ENCODE measurements at places on chromosomes 16 and 17.

- no peak for DNase-seq
Measured at GRCh38 chr17:12398441-12399051, 267.1 kb upstream of the MYOCD start.

- no peak for DNase-seq
Measured at GRCh38 chr16:74601126-74601871, 5.6 kb downstream of the GLG1 start.

GRCh38 chr17:40224718-40225550 is 5.8 kb downstream of the WIPF2 start:
- no peak for DNase-seq

DNA sequence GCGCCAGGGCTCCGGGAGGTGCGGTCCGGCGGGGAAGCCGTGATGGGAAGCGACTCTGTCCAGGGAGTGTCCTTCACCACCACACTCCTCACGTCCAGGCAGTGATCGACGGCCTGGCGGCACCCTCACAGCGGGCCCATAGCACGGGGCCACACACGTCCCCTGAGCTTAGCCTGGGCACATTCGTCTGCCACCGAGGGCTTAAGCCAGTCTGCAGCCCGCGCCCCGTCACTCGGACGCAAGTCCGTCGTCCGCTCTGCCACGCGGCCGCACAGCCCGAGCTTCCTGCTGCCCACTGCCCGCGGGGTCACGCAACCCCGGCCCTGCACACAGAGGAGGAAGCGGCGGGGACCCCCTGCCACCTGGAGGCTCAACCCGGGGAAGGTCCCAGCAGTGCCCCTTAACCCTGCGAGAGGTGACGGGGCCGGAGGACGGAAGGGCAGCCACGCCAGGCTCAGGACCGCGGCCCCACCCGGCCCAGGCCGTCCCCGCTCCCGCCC is 3.0 kb upstream of the TBX2 start:
- no peak for DNase-seq

GRCh38 chr16:68365167-68365817 is 54.5 kb downstream of the PRMT7 start:
- DNase-seq = no peak

DNA sequence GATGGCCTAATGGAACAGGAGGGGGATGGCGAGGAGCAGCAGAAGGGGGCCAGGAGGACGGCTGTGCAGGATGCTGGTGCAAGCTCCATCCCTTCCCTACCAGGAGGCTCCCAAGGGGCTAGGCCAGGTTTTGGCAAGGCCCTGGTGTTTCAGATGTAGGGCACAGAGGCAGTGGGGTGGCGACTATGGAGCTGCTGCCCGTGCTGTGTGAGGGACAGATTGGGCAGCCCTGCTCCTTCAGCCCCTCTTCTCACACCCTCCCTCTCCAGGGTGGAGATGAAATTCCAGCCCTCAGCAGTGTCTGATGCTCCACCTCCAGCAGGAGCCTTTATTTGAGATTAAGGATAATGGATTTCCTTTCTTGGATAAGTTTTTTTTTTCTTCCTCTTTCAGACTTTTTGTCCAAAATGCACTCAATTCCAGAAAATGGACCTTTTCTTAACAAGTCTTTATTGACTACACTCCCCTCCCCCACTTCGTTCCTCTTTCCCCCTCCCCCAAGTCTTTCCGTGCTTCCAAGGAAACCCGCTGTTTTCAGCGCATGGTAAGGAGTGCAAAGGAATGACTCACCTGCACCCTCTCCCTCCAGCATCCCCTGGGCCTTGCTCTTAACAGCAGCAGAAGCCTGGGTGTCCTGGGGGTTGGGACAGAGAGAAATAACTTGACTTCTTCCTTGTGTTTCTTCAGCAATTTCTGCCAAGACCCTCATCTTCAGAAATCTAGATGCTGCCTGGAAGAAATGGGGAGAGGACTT is 95.2 kb downstream of the CCDC182 start:
- no peak for DNase-seq

GRCh38 chr17:73717690-73718089 is 73.4 kb upstream of the SDK2 start:
- DNase-seq = no peak

DNA sequence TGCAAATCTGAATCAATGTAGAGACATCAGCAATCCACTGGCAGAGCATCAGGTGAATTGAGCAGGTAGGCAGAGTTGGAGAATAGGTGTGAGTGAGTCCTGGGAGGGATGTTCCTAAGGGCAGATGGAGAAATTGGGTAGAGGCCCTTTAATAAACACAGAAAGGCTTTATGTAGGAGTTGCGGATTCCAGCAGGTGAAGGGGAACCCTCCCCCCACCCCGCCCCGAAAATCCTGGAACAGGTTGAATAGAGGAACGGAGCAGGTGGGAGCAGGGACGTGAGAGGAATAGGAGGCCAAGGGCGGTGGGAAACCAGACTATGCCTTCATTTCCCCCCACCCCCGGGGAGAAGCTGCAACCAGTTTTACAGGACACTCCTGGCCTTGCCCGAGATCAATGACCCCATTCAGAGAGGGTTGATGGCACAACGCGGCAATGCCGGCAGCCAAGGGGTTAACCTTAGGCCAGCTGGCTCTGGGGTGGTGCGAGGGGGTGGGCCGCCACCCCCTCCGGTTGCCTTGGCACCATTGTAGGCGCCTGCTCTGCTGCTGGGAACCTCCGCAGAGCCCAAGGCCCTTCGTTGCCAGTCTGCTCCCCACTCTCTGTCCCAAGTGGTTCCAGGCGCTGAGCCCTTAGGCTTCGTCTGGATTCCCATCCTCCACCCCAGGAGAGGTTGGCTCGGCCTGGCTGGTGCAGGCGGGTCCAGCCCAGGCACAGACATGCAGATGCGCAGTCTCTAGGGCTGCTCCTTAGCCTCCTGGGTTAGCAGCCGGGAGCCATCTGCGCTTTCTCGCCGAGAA is 814 bp upstream of the RUNDC3A start:
- no peak for DNase-seq

DNA sequence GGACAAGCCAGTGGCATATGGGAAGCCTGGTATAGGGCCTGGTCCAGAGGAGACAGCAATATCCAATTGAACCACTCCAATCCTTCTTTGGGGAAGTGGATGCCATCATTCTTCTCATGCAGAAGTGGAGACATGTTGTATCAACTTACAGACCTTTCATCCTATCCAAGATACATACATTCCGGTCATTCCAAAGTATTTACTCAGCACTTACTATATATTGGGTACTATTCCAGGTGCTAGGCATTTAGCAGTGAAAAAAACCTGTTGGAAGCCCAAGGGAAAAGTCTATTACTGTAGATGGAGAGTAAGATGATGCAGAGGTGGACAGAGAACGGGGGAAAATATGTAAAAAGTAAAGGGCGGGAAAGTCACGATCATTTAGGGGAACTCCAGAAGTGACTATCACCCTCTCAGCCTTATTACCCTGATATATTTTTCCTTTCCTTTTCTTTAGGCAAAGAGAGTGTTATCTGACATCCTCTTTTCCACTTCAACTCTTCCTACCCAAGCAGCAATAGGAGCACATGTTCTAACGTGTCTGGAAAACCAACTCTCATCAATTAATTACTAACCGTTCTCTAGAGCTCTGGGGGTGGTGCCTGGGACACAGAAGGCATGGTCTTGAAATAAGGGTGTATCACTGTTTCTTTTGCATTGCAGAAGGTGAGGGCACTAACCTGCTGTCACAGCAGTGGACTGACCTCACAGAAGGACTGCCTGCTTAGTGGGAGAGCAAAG is 210.1 kb upstream of the MAF start:
- DNase-seq = no peak

GRCh38 chr17:40699371-40699770 is 4.2 kb downstream of the KRT24 start:
- no peak for DNase-seq

- DNase-seq = no peak
Measured at GRCh38 chr17:5410594-5411272, 8.7 kb downstream of the NUP88 start.

DNA sequence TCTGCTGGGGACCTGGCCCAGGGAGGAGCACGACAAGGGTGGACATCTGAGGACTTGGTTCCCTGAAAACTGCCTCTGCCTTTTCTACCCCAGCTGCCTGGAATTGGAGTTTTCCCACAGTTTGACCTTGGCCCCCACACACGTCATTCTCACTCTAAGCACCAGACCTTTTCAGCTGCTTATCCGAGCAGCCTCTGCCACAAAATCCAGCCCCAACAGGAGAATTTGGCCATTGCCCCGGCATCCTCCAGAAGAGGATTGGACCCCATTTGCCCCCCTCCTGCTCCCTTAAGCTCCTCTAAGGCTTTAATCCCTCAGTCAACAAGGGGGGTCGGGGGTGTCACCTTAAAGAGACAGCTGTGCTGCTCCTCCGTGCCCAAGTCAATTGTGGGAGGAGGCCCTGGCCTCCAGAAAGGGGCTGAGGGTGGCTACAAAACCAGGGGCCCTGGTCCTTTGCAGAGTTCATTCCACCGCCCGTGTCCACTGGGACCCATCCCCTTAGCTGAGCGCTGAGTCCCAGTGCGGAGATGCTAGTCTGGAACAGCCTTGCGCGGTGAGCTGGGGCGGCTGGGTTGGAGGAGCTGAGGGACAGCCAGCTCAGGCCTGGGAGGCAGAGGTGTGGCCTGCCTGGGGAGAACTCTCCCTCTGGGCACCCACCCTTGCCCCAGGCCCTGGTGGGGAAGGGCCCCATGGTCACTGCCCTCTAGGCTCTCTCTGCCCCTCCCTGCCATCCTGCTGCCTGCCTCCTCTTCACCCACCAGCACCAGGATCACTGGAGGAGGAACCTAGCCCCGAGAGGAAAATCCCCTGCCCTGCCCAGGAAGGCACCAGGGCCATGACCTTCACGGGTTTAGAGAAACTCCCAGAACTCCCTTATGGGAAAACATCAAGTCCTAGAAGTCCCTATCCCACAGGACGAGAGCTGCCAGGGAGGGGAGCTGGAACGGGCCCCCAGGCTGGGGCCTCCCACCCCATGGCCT is 18.8 kb downstream of the TTYH2 start:
- no peak for DNase-seq

DNA sequence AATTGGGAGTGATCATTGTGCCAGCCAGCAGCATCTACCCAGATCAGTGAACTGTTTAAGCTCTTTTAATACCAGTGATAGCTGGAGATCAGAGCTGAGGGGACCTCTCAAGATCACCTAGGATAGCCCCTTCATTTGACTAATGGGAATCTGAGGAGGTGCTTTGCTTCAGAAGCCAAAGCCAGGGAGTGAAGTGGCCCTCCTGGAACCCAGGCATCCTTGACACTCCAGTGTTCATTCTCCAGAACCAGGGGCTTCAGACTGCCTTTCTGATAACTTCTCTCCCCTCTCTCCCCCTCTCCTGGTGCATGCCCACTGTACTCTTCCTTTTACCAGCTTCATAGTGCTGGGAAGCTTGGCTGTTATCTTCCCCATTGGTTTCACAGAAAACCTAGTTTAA is 48.0 kb upstream of the SLC12A3 start:
- DNase-seq = no peak

- DNase-seq = no peak
Measured at GRCh38 chr16:67936880-67937605, 393 bp upstream of the PSMB10 start.

DNA sequence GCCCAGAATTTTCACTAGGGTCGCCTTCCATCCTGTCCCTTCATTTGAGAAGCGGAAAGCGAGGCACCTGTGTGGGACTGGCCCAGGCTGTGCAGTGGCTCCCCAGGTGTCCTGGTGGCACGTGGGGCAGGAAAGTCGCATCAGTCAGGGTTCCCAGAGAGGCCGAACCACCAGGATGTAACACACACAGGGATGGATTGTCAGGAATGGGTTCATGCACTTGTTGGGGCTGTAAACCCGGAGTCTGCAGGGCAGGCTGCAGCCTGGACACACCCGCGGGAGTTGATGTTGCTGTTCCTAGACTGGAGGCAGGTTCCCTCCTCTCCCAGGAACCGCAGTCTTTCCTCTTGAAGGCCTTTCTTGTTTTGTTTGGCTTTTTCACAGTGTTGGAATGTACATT is 30.7 kb upstream of the RPTOR start:
- no peak for DNase-seq

DNA sequence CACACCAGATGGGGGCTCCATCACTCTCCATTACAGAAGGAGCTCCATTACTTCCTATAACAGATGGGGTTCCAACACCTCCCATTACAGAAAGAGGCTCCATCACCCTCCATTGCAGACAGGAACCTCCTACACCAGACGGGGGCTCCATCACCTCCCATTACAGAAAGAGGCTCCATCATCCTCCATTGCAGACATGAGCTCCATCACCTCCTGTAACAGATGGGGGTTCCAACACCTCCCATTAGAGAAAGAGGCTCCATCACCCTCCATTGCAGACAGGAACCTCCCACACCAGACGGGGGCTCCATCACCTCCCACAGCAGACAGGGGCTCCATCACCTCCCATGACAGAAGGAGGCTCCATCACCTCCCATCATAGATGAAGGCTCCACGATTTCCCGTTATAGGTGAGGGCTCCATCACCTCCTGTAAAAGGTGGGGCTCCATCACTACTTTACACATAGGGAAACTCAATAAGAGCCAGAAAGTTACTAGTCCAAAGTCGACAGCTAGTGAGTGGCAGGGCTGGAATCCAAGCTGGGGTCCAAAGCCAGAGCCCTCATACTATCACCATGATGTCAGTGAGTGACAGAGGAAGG is 224.8 kb downstream of the RBFOX3 start:
- no peak for DNase-seq

DNA sequence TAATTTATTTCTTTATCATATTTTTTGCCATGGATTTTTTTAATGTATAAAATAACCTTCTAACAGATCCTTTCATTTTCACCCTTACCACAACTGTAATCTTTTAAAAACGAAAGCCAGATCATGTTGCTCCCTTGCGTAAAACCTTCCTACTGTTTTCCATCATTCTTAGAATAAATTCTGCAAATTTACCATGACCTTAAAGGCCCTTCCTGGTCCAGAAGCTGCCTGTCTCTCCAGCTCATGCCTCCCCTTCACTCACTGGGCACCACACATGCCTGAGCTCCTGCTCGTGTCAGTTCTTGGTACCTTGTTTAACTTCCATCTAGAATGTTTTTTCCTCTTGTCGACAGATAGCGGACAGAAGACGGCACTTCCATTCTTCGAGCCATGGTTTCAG is 245.0 kb upstream of the CDH5 start:
- no peak for DNase-seq

- no peak for DNase-seq
Measured at GRCh38 chr16:84237994-84238750, 1.6 kb downstream of the KCNG4 start.

GRCh38 chr17:79797492-79798298 is 818 bp upstream of the CBX8 start:
- no peak for DNase-seq
